ENCODE measurements at places on chromosomes 2 and 18.

DNA sequence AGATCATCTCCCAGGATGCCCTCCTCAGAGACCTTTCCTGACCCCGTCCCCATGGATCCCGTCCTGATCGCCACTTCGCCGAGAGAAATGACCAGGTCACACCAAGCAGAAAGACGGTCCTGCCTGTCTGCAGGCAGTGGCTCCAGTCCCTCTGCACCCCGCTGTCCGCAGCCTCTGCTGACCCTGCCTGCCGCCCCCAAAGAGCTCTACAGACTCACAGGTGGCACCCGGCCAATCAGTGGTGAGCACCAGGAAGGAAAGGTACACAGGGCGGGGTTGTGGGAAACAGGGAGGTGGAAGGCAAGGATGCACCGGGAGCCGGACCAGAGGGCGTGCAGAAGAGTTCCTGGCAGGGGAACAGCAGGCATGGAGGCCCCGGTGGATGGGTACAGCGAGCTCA is 94.8 kb downstream of the NDUFA10 start:
- no peak for DNase-seq

GRCh38 chr2:44929735-44930273 is 11.7 kb upstream of the SIX3 start:
- peak; percentile 66 for DNase-seq

GRCh38 chr2:19611491-19612332 is 253.3 kb upstream of the OSR1 start:
- DNase-seq = no peak

DNA sequence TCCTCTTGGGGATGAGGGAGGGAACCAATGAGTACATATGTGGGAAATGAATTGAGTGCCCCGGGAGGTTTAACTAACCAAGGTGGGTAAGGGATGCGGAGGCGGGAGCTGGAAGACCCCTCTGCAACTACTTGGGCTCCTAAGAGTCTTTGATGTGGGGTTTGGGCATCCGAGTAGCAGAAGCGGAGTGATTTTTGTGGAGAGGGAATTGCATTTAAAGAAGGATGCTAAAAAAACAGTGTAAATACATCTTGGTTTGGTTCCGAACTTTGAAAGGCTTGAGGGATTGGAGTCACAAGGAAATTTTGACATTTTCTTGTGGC is 215.7 kb downstream of the MCFD2 start:
- DNase-seq = peak; percentile 58

- no peak for DNase-seq
These were observed 153.9 kb upstream of the PELI1 start for GRCh38 chr2:64298161-64298560.

DNA sequence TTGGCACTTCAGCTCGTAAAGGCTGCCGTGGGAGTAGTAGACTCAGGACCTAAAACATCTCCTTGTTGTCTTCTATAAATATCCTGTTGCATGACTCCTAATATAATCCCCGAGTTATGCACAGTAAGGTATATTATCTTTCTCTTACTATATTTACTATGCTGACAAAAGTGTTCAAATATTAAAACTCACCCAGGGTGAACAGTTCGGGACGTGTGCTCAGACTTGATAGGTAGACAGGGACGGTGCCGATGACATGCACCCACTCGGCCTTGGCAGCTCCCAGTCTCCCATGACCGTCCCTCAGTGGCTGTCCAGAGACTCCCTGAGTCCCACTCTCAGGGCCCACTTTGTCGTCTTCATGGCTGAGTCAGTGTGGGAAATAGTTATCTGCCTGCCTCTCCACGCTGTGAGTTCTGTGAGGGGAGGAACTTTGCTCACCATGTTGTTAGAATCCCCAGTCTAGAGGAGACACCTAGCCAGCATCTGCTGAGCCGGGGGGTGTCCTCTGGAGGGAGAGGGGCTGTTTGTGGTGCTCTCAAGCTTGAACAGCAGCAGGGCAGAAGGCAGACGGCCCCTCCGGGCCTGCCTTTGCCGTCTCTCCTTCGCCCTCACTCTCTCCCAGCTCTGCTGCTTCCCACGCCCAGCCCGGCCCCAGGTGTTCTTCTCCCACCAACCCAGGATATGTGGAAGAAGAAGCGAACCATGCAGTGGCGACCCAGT is 75.0 kb downstream of the DGKD start:
- DNase-seq = no peak

DNA sequence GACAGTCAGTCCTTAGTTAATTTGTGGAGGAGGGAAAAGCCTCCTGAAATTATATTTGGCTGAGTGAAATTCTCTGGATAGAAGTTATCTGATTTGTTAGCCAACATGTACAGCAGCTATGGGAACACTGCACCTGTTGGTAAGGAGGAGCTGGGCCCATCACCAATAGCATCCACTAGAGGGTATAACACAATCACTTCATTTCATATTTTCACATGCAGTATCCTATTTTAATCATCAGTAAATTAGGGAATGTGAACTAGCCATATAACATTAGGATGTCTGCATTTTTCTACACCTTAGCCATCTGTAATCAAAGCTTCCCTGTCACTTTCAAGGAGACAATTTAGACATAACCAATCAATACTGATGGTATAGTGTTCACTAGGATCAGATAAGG is 818.4 kb upstream of the CDH2 start:
- no peak for DNase-seq

DNA sequence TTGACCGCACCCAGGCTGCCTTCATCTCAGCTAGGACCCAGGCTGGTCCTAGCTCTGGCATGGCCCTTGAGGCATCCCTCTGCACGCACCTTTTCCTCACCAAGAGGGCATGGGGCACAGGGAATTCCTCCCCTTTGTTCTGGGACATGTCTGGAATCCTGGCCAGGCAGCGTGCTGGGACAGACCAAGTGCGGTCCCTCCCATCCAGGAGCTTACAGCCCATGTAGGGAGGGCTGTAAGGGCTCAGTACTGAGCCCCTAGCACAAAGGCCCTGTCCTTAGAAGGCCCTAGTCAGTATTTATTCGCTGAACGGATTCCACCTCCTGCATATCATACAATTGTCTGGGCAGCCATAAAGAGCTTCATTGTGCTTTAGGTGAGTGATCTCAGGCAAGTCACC is 3.0 kb downstream of the TMEM37 start:
- peak; percentile 90 for DNase-seq

DNA sequence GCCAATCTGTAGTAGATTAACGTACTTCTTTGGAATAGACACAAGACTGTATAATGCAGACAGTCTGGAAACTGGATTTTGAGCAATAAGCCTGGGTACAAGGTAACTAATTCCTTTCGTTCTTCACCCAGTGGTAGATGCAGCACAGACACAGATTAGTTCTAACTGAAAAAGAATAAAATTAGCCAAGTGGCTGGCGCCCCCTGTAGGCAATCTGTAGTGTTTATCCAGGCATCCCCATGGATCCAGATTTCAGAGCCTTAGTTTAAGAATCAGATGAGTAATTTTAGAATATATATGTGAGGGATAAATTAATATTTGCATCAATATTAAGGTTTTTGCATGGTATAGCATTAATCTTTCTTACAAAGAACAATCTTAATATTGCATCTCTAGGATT is 563.9 kb downstream of the DCC start:
- DNase-seq = peak; percentile 22

DNA sequence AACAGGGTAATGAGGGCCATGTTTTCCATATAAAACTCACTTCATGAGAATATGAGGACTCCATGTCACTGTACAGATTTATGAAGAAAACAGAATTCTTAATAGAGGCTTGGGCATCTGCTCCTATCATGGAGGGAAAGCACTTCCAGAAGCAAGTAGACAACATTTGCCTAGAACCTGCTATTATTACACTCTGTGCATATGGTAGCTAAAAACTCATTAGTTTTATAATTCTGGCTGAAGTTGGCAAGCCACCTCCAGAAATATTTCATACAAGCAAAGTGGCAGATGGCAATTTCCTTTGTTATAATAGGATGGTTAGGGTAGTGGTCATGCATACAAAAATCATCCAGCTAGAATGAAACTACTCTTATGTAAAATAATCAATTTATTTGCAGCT is 65.8 kb upstream of the TLK1 start:
- no peak for DNase-seq

DNA sequence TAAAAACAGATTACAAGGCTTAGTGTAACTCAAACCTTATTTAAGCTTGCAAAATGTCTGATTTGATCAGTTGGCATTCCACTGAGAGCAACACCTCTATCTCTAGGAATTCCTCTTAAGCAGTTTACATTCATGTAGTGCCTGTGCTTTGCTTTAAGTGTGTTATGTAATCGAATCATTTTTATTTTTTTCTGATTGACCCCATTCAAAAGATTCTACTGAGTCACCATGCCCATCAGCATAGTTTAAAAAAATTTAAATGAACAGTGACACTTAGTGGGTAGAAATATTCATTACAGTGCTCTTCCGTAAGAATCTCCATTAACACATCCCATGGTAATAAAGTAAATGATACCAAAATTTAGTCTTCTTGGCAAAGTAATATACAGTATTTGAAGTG is 67.8 kb upstream of the SLC4A10 start:
- DNase-seq = no peak
